ENCODE measurements at places on chromosomes 1 and 21. TPM values are rescaled to one million over a fixed set of nuclear protein-coding genes. Genes with fewer than 3 reads are reported as not detected.

The ITGB2 gene
- total RNA-seq = not detected

The GJA5 gene
- 0.44 TPM for total RNA-seq

The SH2D2A gene
- total RNA-seq = 0.25 TPM

The TMEM82 gene
- not detected for total RNA-seq

The TCHH gene
- total RNA-seq = not detected

The FMN2 gene
- 6.0 TPM for total RNA-seq

The PODN gene
- total RNA-seq = 35.1 TPM

The CDCA8 gene
- total RNA-seq = 27.9 TPM

The CCDC27 gene
- not detected for total RNA-seq

The AIM2 gene
- total RNA-seq = 0.11 TPM

The NBPF11 gene
- 7.0 TPM for total RNA-seq

The TIAM1 gene
- 0.37 TPM for total RNA-seq

The C1orf167 gene
- not detected for total RNA-seq

The A3GALT2 gene
- total RNA-seq = not detected

The CNN3 gene
- 337 TPM for total RNA-seq

The NBPF8 gene
- 18.1 TPM for total RNA-seq

The FCAMR gene
- total RNA-seq = not detected

The RBP7 gene
- not detected for total RNA-seq

The TMPRSS2 gene
- total RNA-seq = not detected

The LCE1C gene
- total RNA-seq = not detected

The MCOLN2 gene
- total RNA-seq = 2.7 TPM

The KLHL17 gene
- total RNA-seq = 11.8 TPM

The LEMD1 gene
- total RNA-seq = not detected

The MIXL1 gene
- 0.12 TPM for total RNA-seq

The CTSS gene
- total RNA-seq = 5.2 TPM

The CADM3 gene
- 0.22 TPM for total RNA-seq

The OPRD1 gene
- not detected for total RNA-seq

The SYNC gene
- 44.3 TPM for total RNA-seq

The ATP8B2 gene
- 159 TPM for total RNA-seq

The RGS18 gene
- total RNA-seq = not detected

The SCYL3 gene
- total RNA-seq = 12.6 TPM

The PTPN22 gene
- 0.75 TPM for total RNA-seq

The SH3BGR gene
- 1.00 TPM for total RNA-seq

The FCRL2 gene
- not detected for total RNA-seq

The FCN3 gene
- total RNA-seq = not detected

The ZBTB21 gene
- total RNA-seq = 11.1 TPM

The RAP1GAP gene
- total RNA-seq = 1.2 TPM

The ADGRB2 gene
- total RNA-seq = 6.1 TPM

The BTBD8 gene
- total RNA-seq = 4.1 TPM

The CD1E gene
- total RNA-seq = not detected

The SYNJ1 gene
- 5.9 TPM for total RNA-seq

The URB2 gene
- 11.4 TPM for total RNA-seq

The KCNE2 gene
- total RNA-seq = not detected

The CA6 gene
- total RNA-seq = not detected

The CALML6 gene
- total RNA-seq = 0.22 TPM

The CFHR2 gene
- not detected for total RNA-seq

The ARHGEF10L gene
- 20.8 TPM for total RNA-seq

The TFF3 gene
- total RNA-seq = not detected

All from uterine smooth muscle cell (primary cell).